Right lung (tissue), 10 donors: ENCODE measurements at places on chromosomes 16 and 17.
A peak's percentile ranks its signal among the peaks of the same experiment; 100 is the strongest.

- DNase-seq, result peak; percentile 82
Observed at GRCh38 chr17:19744922-19745757, 3.0 kb downstream of the ALDH3A1 start.

- DNase-seq, result peak; percentile 55
Observed at GRCh38 chr17:50681263-50682200, 26.2 kb downstream of the ANKRD40 start.

GRCh38 chr17:20952183-20952582, 90.6 kb downstream of the USP22 start:
- no peak for DNase-seq

GRCh38 chr17:4530799-4531730, 24.1 kb downstream of the MYBBP1A start:
- no peak for DNase-seq

DNA sequence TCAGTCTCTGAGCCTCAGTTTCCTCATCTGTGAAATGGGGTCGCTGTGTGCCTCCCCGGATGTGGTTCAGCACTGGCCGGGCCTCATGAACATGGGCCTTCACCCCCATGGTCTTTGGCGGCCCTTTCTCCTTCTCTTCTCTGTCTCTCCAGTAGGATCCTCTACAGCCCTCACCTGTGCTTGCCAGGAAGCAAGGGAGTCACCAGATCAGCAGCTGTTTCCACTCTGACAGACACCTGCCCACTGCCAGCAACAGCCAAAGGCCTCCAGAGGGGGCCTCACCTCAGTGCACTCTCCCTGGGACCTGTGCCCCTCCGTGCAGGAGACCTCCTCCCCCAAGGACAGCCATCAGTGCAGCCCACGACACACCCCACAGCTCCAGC, 89.4 kb downstream of the C16orf78 start:
- no peak for DNase-seq

DNA sequence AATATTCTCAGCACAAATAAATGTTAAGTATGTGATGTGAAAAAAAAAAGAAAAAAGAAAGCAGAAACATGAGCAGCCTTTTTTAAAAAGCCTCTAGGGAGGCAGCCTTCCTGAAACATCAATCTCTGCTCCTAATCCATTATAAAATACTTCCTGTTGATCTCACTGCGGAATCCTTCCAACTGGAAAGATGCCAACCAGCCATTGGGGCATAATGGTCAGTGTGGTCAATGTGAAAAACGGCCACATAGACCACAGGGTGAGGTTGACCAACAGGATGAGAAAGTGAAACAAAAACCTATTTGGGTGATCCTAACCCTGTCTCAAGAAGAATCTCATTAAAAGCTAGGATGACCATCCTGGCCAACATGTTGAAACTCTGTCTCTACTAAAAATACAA, 26.1 kb upstream of the ABCA8 start:
- DNase-seq, result peak; percentile 6

DNA sequence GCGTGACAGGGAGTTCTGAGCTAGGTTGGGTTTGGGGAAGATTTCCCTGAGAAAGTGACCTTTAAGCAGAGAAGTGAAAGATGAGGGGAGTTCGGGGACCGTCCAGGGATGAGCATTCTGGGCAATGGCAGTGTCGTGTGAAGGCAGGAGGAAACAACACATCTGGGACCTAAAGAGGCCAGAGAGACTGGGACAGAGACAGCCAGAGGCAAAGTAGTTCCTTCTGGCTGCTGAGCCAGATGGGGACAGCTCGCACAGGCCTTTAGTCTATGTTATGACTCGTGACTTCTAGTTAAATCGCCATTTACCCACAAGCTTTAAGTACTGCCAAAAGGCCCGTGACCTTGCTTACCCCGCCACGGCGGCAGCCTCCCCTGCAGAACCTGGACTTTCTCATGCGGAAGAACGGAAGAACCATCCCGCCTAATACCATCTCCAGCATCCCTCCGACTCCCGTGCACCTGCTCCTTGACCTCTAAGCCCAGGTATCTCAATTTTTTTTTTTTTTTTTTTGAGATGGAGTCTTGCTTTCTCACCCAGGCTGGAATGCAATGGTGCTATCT, 8.5 kb upstream of the MED11 start:
- DNase-seq, result no peak

DNA sequence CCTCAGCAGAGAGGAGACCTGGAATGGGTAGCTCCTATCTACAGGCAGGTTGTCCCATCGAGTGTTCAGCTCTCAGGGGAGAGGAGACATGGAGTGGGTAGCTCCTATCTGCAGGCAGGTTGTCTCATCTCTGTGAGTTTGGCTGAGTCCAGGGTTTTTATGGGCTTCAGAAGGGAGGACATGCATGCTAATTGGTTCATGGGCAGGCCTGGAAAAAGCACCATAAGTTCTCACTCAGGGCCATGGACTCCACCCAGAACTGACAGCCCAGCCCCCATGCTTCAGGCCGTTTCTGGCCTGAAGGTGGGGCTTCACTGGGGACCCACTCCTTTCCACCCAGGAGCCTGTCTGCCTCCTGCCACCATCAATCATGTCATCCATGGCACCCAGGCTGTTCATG, 84.0 kb downstream of the CYB561 start:
- no peak for DNase-seq

GRCh38 chr16:73125850-73126524, 78.1 kb upstream of the ZFHX3 start:
- DNase-seq, result no peak

DNA sequence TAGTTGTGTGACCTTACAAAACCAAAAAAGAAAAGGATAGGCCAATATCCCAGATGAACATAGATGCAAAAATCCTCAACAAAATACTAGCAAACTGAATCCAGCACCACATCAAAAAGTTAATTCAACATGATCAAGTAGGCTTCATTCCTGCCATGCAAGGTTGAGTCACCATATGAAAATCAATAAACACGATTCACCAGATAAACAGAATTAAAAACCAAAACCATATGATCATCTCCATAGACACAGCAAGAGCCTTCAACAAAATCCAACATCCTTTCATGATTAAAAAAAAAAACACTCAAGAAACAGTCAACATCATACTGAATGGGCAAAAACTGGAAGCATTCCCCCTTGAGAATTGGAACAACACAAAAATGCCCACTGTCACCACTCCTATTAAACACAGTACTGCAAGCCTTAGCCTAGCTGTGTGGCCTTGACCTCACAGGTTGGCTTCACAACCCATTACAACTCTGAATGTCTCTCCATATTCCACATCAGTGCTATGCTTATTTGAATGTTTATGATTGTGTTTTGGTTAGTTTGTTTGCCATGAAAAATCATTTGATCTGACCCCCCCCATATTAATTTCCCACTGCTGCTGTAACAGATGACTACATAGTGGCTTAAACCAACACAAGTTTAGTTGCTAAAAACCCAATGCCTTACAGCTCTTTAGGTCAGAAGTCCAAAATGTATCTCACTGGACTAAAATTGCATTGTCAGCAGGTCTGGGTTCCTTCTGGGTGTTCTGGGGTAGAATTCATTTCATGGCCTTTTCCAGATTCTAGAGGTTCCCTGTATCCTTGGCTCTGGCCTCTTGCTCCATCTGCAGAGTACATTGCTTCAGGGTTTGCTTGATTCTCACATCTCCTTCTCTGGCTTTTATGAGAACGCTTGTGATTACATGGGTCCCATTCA, 257.1 kb upstream of the DYNLRB2 start:
- no peak for DNase-seq

DNA sequence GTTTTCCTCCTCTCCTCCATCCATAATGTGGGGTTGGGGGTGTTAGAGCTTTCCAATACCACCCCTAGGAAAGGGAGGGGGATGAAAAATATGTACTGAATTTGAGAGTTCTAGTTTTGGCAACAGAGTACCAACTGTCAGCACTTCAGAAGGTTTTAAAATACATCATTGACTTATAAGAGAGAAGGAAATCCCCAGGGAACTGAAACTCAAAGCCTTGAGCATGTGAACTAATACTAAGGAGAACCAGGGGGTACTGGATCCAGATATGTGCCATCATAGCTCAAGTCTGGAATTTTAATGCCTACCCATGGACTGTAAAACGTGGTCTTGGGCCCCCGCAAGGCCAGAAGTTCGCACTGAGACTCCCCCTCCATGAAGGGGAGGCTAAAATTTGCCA, 15.8 kb downstream of the CACNG5 start:
- DNase-seq, result no peak

DNA sequence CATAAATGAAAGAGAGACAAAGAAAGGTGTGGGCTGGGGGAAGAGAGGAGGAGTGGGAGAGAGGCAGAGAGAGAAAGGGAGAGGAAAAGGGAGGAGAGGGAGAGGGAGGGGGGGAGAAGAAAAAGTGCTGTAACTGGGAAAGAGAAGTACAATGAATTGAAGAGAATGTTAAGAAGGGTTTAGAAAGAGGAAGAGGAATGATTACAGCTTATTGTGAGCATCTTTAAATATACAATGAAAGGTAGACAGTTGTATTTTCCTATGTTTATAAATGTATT, 229.1 kb upstream of the PMFBP1 start:
- no peak for DNase-seq

- DNase-seq, result no peak
Observed at GRCh38 chr17:42387661-42388380, 421 bp downstream of the STAT3 start.

DNA sequence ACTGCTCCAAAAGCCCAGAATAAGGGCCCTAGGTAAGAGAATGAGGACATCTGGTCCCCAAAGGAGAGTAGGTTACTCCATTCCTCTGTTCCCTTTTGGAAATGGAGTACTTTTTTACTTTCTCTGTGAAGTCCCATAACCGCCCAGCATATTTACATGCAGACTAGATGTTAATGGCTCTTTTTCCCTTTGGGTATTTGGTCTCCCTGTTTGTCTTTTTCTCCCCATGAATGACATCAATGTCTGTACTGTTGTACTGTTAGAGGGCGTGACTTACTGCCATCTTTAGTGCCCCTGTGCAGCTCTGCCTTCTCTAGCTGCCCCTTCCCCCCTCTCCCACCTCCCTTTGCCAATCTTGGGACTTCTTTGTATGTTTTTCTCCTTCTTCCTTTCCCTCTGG, 19.0 kb downstream of the GPR179 start:
- DNase-seq, result no peak

DNA sequence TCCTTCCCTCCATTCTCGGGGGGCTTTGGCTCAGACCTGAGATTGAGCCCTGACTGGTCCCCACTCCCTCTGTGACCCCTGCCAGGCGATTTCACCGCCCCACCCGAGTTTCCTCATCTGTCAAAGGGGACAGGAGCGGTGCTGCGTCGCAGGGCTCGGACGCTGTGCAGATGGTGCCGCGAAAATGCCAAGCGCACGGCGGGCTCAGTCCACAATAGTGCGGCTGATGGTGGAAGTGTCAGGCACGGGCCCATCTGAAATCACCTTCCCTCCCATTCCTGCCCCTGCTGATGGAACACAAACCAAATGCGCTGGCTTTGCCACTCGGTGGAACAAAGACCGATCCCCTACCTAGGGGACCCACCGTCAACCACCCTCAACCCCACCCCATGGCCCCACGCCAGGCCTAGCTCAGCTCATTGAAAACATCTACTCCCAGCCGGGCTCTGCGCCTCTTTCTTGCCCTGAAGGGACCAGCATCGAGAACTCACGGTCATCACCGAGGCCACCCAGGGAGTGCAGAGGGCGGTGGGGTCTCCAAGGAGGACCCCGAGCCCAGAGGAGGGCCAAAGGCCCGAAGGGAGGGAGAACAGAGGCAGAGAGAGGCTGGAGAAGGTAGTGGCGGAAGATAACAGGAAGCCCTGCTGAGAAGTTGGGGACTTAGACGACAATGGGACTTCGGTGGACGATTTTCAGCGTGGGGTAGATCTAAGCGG, 1.4 kb downstream of the CARHSP1 start:
- DNase-seq, result peak; percentile 40

DNA sequence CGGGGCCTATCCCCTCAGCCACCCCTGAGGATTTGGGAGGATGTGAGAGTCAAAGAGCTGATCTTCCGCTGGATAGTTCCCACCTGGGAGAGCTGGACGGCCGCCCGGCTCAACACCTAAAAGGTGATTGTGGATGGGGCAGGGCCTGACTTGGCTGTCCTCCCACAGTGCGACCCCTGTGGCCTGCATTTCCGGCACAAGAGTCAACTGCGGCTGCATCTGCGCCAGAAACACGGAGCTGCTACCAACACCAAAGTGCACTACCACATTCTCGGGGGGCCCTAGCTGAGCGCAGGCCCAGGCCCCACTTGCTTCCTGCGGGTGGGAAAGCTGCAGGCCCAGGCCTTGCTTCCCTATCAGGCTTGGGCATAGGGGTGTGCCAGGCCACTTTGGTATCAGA, 4.5 kb downstream of the BCL6B start:
- no peak for DNase-seq

DNA sequence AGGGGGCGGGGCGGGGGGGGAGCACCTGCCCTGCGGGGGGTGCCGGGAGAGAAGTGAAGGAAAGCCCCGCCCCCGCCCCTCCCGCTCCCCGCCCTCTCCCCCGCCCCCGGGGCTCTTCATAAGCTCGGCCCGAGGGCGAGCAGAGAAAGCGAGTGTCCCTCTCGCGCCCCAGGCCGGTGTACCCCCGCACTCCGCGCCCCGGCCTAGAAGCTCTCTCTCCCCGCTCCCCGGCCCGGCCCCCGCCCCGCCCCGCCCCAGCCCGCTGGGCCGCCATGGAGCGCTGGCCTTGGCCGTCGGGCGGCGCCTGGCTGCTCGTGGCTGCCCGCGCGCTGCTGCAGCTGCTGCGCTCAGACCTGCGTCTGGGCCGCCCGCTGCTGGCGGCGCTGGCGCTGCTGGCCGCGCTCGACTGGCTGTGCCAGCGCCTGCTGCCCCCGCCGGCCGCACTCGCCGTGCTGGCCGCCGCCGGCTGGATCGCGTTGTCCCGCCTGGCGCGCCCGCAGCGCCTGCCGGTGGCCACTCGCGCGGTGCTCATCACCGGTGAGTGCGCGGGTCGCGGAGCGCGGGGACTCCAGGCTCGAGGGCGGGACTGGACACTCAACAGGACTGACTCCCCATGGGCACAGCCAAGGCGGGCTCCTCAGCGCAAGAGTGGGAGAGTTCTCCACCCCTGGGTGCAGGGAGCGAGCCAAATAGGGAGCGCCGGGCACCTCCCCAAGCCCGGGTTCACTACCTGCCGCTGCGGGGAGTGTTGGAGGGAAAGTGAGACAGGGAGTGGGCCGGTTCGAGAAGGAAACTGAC, at the start of gene HSD11B2:
TSS of gene HSD11B2 (plus strand) at position 145 of the 798 bp plus-strand sequence. CDS start at position 273, 128 bp downstream.
- DNase-seq, result no peak

DNA sequence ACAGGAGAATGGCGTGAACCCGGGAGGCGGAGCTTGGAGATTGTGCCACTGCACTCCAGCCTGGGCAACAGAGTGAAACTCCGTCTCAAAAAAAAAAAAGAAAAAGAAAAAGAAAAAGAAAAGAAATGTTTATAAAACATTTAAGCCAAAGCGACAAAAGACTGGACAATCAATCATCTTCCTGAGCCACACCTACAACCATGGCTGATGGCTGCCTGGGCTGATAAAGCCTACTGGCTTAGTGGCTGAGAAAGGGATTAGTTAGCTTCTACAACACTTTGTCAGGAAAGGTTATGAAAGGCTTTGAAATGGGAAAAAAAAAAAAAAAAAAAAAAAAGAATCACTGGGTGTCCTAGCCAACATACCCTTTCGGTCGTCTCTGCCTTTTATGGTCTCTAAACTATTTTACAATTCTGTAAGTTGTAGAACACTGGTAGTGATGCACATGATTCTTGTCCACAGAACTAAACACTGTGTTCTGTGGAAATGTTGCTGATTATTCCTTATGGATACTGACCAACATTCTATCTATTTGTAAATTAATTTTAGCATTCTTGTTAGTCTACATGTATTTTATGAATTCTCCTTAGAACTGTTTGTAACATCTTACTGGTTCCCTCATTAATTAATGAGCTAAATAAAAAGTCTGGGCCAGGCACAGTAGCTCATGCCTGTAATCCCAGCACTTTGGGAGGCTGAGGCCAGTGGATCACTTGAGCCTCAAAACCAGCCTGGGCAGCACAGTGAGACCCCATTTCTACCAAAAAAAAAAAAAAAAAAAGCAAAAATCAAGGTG, 45.5 kb downstream of the ZZEF1 start:
- DNase-seq, result no peak

GRCh38 chr16:28496844-28497243, 2.4 kb downstream of the APOBR start:
- no peak for DNase-seq
